ENCODE measurements at places on chromosomes 5 and 9. TPM values are rescaled to one million over a fixed set of nuclear protein-coding genes. Genes with fewer than 3 reads are reported as not detected.

Gene SOHLH1
- total RNA-seq = not detected

Gene FAM169A
- 55.1 TPM for total RNA-seq

Gene SNX18
- 17.2 TPM for total RNA-seq

Gene CFAP90
- total RNA-seq = 2.7 TPM

Gene MAP1B
- total RNA-seq = 786 TPM

Gene PROP1
- total RNA-seq = not detected

Gene CPEB4
- total RNA-seq = 78.7 TPM

Gene PCSK5
- 11.6 TPM for total RNA-seq

Gene MOB3B
- 7.6 TPM for total RNA-seq

Gene KCNT1
- total RNA-seq = 3.9 TPM

Gene SPINK4
- total RNA-seq = not detected

Gene MAML1
- total RNA-seq = 12.8 TPM

Gene TEX48
- total RNA-seq = not detected

Gene NTNG2
- 4.9 TPM for total RNA-seq

Gene PCDHB7
- total RNA-seq = 8.9 TPM

Gene PLAC8L1
- 0.25 TPM for total RNA-seq

Gene HMGXB3
- total RNA-seq = 19.2 TPM

Gene PHYKPL
- 10.8 TPM for total RNA-seq

Data from temporal lobe (tissue), 4 donors.